Cardiac septum (tissue), 1 donor: ENCODE measurements at places on chromosomes 3 and 15. TPM values are rescaled to one million over a fixed set of nuclear protein-coding genes. Genes with fewer than 3 reads are reported as not detected.
A peak's percentile ranks its signal among the peaks of the same experiment; 100 is the strongest.

- DNase-seq: no peak
Measured at GRCh38 chr3:170307671-170308405, 49.7 kb upstream of the SKIL start.

DNA sequence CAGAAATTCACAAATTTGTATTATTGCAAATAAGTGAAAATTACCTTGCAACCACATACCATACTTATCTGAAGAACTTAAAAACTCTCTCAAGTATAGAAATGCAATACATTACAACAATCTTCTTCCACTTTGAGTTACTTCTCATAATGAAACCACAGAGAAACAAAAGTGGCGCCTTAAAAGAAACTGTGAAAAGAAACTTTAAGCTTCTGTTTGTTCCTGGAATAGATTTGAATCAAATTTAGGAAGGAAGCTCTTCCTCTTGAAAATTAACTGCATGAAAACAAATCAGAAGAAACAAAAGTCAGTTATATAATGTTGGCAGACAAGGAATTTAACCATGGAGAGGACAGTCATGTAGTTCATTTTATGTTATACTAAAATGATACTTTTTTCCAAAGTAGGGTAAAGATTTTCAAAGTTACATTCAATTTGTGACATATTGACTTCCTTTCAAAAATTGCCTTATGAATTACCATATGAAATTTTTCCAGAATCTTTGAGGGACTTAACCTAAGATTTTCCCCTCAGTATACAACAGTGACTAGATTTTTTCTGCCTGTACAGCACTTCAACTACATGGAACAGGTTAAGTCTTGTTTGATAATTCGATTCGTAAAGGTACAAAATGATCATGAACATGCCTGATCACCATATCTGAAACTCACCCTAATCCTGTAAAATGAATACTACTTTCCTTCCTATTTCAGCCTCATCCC is 57.6 kb upstream of the TNFSF10 start:
- DNase-seq: no peak

DNA sequence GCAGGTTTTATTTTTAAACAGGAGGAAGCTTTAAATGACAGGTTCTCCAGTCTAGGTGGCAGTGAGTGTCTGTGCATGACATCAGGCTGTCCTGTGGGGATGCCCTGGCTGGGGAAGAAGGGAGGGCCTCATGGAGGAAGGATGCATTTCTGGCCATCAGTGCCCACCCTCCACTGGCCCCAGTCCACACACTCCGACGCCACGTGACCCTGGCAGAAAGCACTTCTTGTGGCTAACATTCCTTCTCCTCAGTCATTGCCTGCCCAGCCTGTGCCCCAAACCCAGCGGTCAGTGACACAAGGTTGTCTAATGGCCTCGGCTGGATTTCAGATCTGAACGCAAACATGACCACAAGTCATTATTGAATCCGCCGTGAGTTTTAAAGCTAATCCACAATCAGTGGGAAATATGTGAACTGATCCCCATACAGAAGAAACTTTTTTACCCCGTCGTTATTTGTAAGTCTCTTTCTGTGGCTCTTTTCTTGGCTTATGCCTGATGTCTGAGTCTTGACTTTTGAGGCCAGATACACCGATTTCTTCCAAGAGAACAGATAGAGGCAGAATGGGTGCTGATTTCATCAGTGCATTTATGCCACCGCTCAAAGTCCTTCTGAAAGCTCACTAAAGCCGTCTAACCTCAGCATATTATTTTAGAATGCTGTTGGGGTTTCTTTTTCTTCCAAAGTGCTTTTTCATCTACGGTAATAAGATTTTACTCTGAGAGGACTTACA is 17.3 kb upstream of the LRRK1 start:
- no peak for DNase-seq

DNA sequence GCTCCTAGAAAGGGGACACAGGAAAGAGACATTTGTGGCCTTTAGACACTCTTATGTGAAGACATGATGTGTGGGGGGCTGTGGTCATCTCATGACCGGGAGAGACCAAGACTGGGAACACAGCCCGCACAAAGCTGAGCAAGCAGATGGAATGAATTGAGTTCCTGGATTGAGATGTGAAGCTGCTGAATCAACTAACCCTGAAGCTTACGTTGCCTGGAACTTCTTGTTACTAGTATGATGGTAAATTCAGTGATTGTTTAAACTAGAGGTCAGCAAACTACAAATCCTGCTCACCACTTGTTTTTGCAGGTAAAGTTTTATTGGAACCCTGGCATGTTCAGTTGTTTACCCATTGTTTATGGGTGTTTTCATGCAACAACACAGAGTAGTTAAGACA is 83.4 kb upstream of the BHLHE40 start:
- no peak for DNase-seq

- no peak for DNase-seq
Measured at GRCh38 chr3:16378920-16379319, 113.9 kb downstream of the OXNAD1 start.

DNA sequence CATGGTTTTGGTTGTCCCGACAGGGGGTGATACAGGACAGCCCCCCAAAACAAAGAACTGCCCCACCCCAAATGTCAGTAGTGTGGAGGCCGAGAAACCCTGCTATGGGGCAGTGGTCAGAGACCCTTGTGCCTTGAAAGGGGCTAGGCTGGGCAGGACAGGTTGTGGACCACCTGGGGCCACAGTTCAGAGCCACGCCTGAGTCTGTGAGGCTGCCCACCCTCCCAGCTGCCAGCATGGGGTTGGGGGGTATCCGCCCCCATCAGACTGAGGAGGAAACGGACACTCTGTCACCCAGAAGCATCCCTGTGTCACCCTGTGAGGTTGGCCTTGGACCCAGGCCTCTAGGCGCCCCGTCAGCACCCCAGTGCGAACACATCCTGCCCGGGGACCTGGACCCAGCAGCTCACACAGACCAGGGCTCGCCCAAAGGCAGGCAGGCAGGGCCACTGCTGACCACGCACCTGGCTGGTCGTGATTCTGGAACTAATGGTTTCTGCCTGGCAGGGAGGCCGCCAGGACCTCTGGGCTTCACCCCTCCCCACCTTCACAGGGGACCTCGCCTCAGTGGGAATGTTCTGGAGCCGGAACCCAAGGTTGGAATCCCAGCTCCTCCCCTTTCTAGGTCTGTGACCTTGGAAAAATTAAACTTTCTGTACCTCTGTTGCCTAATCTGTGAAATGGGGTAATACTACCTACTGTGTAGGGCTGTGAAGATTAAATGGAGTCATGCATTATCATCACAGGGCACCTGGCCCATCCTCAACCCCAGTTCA is 1.4 kb downstream of the SLC41A3 start:
- no peak for DNase-seq

DNA sequence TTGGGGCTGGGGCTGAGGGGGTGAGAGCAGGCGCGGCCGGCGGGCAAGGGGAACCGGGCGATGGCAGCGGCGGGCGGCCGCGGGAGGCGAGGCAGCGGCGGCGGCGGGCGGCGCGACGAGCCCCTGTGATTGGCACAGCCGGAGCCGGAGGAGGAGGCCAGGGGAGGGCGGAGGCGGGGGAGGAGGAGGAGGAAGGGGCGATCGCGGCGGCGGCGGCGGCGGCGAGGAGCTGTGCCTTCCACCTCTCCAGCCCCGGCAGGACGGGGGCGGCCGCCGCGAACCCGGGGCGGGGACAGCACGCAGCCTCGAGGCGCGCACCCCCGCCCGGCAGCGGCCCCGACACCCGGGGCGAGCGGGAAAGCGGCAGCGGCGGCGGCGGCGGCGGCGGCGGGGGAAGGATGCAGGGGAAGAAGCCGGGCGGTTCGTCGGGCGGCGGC is at the start of gene SLCO3A1:
Gene SLCO3A1, plus strand, starts transcription at position 198 of the 437 bp plus-strand sequence.
- peak; percentile 91 for DNase-seq

SEMA3F gene
- total RNA-seq: 10.0 TPM
